ENCODE measurements at places on chromosomes 11 and 22.
A peak's percentile ranks its signal among the peaks of the same experiment; 100 is the strongest.

- H3K36me3 ChIP-seq = no peaks in the 10 kb centered on the region
- no peak for DNase-seq
- H3K27me3 ChIP-seq = peaks cover 3% of the 10 kb centered on the region
Measured at GRCh38 chr11:134516529-134516928, 104.5 kb upstream of the B3GAT1 start.

GRCh38 chr11:69801513-69802335 is 17.5 kb downstream of the FGF3 start:
- peak; percentile 17 for DNase-seq
- H3K36me3 ChIP-seq = no peaks in the 10 kb centered on the region
- no peak overlapping the region for H3K27ac ChIP-seq

- H3K27me3 ChIP-seq = no peaks in the 10 kb centered on the region
- H3K4me1 ChIP-seq = peaks cover 9% of the 10 kb centered on the region
- no peaks in the 10 kb centered on the region for H3K36me3 ChIP-seq
- DNase-seq = no peak
- no peak overlapping the region for H3K4me3 ChIP-seq
Measured at GRCh38 chr11:33942954-33943353, 51.1 kb upstream of the LMO2 start.

GRCh38 chr11:108589136-108589535 is 4.4 kb downstream of the EXPH5 start:
- peaks cover 11% of the 10 kb centered on the region for H3K4me1 ChIP-seq
- no peaks in the 10 kb centered on the region for H3K27me3 ChIP-seq
- H3K27ac ChIP-seq = no peak overlapping the region
- H3K36me3 ChIP-seq = peaks cover 5% of the 10 kb centered on the region
- H3K4me3 ChIP-seq = no peak overlapping the region

DNA sequence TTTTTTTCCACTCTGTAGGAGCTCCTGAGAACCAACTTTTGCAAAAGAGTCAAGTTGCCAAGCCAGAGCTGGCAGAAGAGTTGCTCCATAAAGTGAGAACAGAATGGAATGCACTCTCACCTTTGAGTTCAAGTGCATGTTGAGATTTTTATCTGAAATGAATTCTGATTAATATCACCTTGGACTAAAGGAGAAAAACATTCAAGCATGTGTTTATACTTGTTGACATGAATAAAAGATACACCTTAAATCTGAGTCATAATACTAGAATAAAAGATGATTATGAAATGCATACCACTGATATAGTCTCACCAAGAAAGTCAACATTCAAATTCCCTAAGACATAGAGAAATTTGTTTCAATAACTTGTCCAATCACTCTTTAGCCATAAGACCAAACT is 37.8 kb downstream of the ARL14EP start:
- H3K27me3 ChIP-seq = peaks cover 3% of the 10 kb centered on the region
- H3K4me1 ChIP-seq = no peaks in the 10 kb centered on the region
- H3K4me3 ChIP-seq = no peak overlapping the region
- DNase-seq = no peak
- H3K36me3 ChIP-seq = peaks cover 2% of the 10 kb centered on the region

- H3K4me3 ChIP-seq = peak overlapping the region; percentile 0
- no peaks in the 10 kb centered on the region for H3K27me3 ChIP-seq
- H3K4me1 ChIP-seq = peaks cover 84% of the 10 kb centered on the region
- no peak for DNase-seq
- H3K27ac ChIP-seq = no peak overlapping the region
Measured at GRCh38 chr11:77789061-77789730, 31.3 kb downstream of the RSF1 start.

- H3K4me3 ChIP-seq = no peak overlapping the region
- no peak overlapping the region for H3K27ac ChIP-seq
- peaks cover 93% of the 10 kb centered on the region for H3K36me3 ChIP-seq
- no peaks in the 10 kb centered on the region for H3K4me1 ChIP-seq
- DNase-seq = no peak
- H3K27me3 ChIP-seq = no peaks in the 10 kb centered on the region
Measured at GRCh38 chr22:29821291-29822016, 16.6 kb downstream of the ASCC2 start.

DNA sequence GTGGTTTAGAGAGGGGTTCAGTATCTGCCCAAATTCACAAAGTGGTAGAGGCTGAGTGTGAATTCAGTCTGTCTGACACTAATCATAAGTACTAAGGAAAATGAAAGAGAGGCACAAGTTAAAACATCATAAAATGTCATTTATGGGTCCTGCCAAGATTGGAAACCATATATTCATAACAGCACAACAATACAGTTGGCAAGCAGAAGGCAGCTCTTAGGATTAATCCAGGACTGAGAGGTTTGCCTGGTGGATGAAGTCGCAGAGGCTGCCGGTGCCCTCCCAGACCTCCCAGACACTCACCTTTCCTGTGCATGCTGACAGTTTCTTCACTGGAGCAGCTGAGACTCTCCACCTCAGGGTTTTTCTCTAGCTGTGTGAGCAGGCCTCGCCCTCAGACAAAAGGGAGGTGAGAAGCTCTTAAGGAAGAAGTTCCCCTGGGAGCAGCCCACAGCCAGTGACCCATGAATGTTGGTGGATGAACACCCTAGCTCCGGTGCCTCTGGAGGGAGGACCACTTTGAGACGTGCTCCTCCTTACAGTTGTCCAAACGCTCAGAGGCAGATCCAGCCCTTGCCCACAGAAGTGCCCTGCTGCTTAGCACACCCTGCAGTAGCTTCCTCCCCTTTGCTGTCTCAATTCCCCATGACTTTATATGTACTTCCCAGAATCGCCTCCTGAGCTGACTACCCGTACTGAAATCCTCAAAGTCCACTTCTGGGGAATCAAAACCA is 43.7 kb downstream of the MAML2 start:
- H3K27ac ChIP-seq = peak overlapping the region; percentile 72
- no peaks in the 10 kb centered on the region for H3K36me3 ChIP-seq
- no peaks in the 10 kb centered on the region for H3K27me3 ChIP-seq
- DNase-seq = no peak
- peaks cover 88% of the 10 kb centered on the region for H3K4me1 ChIP-seq
